ENCODE measurements at places on chromosomes 1 and 21.

GRCh38 chr1:198408716-198409115 is 131.8 kb downstream of the ATP6V1G3 start:
- no peak for DNase-seq

GRCh38 chr1:54221867-54222484 is 22.0 kb downstream of the MRPL37 start:
- DNase-seq: no peak

GRCh38 chr21:38181096-38181495 is 75.7 kb upstream of the KCNJ15 start:
- no peak for DNase-seq

DNA sequence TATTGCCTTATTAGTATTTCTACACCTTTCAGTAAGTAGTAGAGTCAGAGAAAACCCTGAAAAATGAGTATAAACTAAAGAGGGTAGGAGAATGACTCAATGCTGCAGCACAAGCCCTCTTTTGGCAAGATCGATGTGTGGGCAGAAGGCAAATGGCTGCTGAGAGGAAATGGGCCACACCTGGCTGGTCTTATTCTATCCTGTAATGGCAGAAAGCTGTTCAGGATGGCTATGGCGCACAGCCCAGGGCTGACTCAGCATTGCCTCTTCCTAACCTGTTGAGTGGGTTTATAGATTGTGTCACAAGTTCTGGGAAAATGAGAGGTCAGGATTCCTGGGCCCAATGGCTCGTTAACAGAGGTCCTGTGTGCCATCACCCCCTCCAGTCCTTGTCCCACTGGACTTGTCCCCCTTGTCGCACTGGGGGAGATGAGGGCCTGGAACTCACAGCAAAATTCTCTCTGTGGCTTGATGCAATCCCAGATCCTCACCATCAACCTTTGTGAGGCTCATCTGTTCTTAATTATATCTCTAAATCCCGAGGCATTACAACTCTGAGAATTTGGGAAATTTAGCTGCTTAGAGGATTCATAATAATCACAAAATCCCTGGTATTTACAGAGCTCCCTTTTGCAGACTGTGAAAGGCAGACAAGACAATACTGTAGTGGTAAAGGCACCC is 13.2 kb downstream of the HMGB4 start:
- DNase-seq: peak; percentile 29

- no peak for DNase-seq
Measured at GRCh38 chr1:46190539-46190938, 7.7 kb downstream of the POMGNT1 start.

DNA sequence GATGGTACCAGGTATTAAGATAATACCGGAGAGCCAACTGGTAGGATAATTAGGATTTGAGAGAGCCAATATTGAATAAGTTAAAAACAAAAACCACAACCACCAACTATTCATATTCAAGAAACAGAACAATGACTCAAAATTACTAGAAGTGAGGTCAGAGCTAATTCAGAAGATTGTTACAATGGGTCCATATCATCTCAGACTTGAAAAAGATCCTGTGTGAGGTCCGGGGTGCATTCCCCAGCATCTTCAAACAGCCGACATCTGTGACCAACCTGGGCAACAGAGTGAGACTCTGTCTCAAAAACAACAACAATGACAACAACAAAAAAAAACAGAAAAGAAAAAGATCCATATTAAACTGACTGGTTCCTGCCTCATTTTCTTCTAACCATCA is 18.6 kb downstream of the AK2 start:
- DNase-seq: no peak

DNA sequence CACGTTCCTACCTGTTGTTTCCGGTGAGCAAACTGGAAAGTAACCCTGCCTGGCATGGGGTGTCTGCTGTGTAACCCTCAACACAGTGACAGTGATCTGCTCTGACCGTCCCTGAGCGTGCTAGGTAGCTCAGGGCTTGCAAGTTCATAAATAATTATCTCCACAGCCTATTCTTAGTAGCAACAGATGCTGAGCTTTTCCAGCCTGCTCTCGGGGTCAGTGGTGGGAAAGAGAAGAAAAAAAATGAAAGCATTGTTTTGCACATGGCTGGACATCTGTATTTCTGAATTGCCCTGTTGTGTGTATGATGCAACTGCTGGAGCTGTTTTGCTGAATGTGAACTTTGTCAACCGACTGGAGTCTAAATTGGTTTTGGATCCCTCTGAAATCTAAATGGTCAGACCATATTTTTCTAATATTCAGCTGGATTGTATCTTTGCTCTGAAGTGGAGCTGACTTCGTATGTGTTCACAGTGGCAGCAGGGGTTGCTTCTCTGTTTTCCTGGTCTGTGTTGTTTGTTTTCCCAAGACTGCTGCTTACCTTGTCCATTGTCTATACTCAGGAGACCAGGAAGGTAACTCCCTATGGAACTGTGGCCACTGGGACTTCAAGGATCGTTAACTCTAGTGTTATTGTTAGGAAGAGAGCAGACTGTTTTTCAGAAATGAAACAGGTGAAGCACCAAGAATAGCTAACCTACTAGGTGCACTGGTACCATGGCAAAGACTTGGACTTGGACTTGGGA is 27.0 kb downstream of the TGFB2 start:
- DNase-seq: no peak

DNA sequence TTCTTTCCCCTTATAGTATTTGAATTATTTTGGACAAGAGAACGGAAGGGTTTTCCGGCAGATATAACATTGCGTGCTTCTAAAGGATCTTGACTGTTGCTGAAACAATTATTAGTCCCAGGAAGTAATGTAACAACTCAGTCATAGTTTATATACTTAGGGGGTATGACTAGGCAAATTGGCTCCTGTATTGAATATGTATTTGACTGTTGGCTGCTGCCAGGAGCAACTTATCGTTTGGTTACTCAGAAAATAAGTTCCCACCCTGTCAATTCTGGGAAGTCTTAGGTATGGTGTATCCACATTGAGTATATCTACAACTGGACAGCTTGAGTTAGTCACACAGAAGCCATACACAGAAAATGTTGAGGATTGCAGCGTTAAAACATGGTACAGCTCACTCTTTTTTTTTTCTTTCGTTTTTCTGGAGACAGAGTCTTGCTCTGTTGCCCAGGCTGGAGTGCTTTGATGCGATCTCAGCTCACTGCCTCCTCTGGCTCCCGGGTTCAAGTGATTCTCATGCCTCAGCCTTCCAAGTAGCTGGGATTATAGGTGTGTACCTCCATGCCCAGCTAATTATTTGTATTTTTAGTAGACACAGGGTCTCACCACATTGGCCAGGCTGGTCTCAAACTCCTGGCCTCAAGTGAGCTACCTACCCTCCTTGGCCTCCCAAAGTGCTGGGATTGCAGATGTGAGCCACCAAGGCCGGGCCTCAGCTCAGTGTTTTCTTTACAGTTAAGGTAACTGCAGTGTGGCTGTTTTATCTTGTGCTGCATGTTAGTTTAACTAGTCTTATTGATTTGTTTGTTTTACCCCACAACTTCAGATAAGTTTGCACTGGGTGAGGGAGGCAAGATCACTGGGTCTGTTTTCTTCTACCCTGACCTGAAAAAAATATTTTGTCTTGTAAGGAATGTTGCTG is 10.2 kb downstream of the SMAP2 start:
- DNase-seq: no peak

- DNase-seq: no peak
Measured at GRCh38 chr1:21861602-21862429, 49.8 kb downstream of the LDLRAD2 start.

- DNase-seq: no peak
Measured at GRCh38 chr1:225754940-225755641, 22.5 kb upstream of the SRP9 start.

GRCh38 chr1:112806090-112806642 is 91.0 kb upstream of the PPM1J start:
- no peak for DNase-seq

GRCh38 chr1:3126756-3127678 is 58.0 kb downstream of the PRDM16 start:
- no peak for DNase-seq

DNA sequence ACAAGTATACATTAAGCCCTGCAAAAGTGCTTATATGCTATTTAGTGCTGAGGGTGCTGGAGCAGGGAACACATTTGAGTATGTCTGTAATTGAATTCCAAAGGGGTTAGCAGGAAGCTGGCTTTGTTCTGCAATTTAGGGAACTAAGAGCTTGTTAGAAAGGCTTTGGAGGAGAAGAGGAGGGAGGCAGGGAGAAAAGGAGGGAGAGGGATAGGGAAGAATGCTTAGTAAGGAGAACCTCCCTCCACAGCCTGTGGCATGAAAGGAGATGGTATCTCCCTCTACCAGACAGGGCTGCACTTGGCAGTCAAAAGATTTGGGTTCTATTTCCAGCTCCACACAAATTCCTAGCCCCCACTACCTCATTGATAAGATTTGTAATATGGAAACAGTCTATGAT is 217.8 kb downstream of the DAB1 start:
- no peak for DNase-seq

DNA sequence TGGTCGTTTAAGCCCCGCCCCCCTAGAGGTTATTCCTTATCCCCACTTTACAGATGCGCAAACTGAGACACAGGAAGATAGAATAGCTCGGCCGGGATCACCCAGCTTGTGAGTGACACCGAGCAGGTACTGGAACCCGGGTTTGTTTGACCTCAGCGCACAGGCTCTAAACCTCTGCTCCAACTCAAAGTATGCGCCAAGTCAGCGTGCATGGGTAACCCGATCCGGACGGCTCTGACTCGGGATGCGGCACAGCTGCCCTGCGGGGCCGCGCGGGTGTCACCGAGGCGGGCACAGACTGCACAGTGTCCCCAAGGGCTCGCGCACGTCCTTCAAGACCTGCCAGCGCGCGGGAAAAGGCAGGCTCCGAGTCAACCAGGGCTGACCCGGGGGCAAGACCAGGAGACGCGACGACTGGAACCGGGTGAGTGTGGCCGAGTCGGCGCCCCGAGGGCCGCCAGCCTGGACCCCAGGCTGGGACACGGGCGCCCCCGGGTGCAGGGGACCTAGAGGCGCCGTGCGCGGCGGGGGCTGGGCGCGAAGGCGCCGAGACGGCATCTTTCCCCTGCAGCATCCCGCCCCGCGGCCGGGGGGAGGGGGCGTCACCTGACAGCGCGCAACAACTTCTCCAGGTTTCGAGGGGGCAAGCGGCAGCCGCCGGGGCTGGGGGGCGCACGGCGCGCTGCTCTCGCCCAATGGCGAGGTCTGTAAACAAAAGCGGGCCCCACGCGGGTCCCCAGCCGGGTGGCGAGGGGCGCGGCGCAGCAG is 101.9 kb upstream of the SOD1 start:
- DNase-seq: no peak

DNA sequence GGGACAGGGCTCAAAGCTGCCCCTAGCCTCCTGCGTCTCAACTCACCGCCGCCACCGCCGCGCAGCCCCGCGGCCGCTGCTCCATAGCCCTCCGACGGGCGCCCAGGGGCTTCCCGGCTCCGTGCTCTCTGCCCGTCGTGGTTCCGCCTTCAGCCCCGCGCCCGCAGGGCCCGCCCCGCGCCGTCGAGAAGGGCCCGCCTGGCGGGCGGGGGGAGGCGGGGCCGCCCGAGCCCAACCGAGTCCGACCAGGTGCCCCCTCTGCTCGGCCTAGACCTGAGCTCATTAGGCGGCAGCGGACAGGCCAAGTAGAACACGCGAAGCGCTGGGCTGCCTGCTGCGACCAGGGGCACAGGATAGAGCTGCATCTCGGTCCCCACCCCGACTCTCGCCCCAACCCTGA is at the start of gene TNFRSF25:
TNFRSF25 (minus strand) TSS at position 151 of the 400 bp plus-strand sequence; CDS start at position 85, 66 bp downstream.
- no peak for DNase-seq

GRCh38 chr1:218565377-218565776 is 220.2 kb downstream of the TGFB2 start:
- no peak for DNase-seq

DNA sequence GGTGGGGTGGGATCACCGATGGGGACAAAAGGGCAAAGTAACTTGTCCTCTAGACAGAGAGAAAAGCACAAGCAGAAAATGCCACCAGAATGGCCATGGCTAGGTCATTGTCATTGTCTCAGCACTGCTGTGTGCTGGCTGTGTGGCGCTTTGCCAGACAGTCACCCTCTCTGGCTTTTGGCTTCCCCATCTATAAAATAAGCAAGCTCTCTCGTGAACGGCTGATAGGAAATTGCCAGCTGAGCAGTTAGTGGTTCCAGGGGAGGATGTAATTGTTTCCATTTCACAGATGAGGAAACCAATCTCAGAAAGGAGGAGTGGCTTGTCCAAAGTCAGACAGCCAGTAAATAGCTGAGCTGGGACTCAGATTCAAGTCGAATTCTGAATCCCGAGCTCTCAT is 32.5 kb downstream of the PADI2 start:
- DNase-seq: no peak

GRCh38 chr1:154223621-154224020 is 2.9 kb downstream of the UBAP2L start:
- no peak for DNase-seq

DNA sequence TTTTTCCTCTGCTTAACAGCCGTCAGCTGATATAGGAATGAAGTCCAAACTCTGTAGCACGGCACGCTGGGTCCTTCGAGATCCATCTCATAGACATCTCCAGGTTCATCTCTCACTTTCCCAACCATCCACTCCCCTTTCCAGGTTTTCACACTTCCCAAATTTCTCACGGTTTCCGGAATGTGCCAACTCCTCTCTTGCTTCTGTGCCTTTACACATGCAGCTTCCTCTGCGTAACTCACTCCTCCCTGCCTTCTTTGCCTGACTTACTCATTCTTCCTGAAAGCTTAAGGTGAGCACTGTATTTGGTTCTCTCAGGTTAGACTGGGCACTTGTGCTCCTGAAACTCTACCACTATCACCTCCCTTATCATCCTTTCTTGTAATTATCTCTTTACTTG is 168.4 kb downstream of the PCNX2 start:
- no peak for DNase-seq

DNA sequence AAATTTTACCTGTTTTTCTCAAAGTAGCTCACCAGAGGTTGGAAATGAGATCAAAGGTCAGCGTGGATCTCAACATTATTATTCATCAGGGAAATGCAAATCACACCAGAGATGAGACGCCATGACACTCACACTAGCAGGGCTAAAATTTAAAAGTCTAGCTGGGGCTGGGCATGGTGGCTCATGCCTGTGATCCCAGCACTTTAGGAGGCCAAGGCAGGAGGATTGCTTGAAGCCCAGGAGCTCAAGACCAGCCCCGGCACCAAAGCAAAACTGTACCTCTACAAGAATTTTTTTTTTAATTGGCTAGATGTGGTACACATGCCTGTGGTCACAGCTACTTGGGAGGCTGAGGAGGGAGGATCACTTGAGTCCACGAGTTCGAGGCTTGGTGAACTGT is 41.4 kb upstream of the PCBP3 start:
- no peak for DNase-seq

GRCh38 chr1:228930479-228930957 is 195.2 kb downstream of the RHOU start:
- no peak for DNase-seq

GRCh38 chr1:161721738-161722343 is 497 bp downstream of the FCRLB start:
- DNase-seq: no peak

DNA sequence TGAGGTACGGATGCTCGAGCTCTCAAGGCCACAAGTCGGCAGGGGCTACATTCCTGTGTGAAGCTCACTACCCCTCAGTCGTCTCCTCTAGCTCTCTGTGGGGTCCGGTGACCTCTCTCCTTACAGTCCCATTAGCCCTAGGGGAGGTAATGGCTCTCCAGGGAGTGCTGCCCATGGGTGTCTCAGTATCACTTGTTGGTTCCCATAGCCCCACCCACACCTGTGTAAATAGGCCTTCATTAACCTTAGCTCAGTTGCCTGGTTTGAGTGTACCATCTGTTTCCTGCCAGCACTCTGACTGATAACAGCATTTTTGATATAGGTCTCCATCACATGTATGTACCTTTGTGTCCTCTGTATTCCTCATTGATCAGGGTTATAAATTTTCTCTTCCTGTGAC is 133.2 kb upstream of the KCNJ15 start:
- DNase-seq: no peak
